Activated CD4-positive, alpha-beta T cell treated with anti-CD3 and anti-CD28 coated beads, Interleukin-2, amount 50 U/mL, for 4 hours (primary cell): ENCODE measurements at places on chromosomes 13 and 19.
A peak's percentile ranks its signal among the peaks of the same experiment; 100 is the strongest.

- no peak for DNase-seq
Measured at GRCh38 chr13:107767119-107767518, 448.2 kb downstream of the LIG4 start.

GRCh38 chr13:113169277-113170272, 11.1 kb downstream of the PROZ start:
- no peak for DNase-seq

DNA sequence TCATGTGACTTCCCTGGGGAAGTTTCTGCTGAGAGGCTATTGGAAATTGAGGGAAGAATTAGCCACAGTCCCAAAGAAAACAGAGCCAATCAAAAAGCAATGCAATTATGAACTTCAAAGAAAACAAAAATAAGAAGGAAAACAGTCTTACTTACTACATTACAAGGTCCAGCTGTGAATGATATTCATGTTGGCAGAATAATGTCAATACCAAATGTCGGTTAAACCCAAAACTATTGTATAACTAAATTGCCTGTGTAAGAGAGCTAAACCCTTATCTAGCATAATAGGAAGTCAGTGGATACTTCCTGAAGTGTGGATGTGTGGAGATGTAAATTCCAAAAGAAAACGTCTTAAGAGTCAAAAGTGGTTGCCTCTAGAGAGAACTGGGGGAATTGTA, 12.4 kb downstream of the KL start:
- no peak for DNase-seq

DNA sequence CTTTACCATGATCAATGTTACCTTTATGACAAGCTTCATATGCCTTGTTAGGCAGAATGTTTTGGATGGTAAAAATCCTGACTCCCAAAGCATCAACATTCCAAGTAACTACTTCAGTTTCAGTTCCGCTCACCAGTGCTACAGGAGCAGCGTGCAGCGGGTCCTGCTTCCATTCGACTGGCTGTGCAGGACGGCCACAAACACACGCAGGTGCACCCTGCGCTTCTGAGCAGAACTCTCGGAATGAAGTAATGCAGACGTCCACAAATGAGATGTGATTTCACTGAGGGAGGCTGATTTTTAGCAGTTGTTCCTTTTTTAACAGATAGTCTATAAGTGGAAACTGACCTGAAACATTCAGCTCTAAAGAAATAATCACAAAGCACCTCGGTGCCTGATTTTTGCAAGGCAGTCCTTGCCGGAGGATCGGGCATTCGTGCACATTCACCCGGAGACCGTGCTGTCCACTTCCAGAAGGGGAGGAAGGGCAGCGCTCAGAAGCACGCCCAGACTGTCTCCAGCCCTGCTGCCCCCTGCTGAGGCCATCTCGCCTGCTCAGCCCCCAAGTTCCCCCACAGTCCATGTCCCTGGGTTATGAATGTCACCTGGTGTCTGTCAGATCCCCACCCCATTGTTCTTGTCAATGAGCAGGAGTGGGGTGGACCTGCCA, 85.8 kb downstream of the RAB20 start:
- no peak for DNase-seq

DNA sequence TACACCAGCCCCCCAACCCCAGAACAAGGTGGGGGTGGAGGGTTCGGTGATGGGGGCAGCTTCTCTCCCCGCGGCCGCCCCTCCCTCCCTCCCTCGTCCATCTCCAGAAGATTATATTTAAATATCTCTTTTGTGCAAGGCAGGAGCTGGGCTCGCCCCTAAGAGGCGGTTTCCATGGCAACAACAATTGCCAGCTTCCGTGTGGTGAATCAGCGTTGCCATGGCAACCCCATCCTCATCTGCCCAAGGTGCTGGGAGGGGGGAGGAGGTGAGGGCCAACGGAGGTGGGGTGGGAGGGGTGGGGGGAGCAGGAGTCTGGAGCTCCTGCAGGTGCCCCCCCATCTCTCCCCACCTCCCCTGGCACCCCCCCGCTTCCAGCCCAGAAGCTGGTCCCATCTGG, 46.4 kb downstream of the CELF5 start:
- peak; percentile 58 for DNase-seq

GRCh38 chr13:38630780-38631179, 56.1 kb upstream of the FREM2 start:
- no peak for DNase-seq

- DNase-seq: no peak
Measured at GRCh38 chr19:31041461-31041860, 307.8 kb downstream of the TSHZ3 start.

GRCh38 chr13:98280176-98280510, 103.1 kb upstream of the RNF113B start:
- DNase-seq: no peak
